Stimulated activated CD8-positive, alpha-beta memory T cell treated with anti-CD3 and anti-CD28 coated beads, Interleukin-7, amount 100 ng/mL, for 4 hours (primary cell): ENCODE measurements at places on chromosomes 12 and 14.

- DNase-seq, result no peak
Observed at GRCh38 chr14:63709589-63709988, 18.3 kb downstream of the SGPP1 start.

DNA sequence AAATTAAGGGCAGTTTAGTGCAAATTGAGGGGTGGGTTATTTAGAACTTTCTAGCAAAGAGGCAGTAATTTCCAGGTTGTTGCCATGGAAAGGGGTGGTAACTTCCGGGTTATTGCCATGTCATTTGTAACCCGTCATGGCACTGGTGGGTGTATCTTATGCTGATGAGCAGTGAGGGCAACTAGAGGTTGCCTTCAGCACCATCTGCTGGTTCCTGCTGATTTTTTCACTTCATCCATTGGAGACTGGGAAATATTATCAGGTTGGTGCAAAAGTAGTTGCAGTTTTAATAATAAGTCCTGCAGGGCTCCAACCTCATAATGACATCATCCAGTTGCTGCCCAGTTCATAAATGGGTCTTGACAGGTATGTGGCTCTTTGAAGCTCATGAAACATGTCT lies 24.4 kb upstream of the SERPINA4 start:
- no peak for DNase-seq

DNA sequence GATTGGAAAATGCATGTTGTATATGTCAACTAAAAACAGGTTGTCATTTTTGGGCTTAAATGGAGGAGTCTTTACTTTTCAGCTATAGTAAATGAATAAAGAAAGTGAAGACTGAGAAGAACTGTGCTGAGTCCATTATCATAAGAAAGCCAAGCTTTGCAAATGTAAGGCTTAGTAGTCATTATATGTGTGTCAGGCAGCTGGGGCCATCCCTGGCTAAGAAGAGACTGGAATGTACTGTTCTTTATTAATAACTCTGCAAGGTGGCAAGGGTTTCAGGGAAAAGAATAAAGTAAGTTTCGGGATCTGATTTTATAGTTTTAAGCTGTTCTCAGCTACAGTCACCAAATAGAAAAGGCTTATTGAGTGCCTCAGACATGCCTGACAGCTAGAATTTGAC lies 48.7 kb downstream of the SRGAP1 start:
- DNase-seq, result no peak

- DNase-seq, result no peak
Observed at GRCh38 chr12:93090731-93091172, 161.7 kb upstream of the EEA1 start.

DNA sequence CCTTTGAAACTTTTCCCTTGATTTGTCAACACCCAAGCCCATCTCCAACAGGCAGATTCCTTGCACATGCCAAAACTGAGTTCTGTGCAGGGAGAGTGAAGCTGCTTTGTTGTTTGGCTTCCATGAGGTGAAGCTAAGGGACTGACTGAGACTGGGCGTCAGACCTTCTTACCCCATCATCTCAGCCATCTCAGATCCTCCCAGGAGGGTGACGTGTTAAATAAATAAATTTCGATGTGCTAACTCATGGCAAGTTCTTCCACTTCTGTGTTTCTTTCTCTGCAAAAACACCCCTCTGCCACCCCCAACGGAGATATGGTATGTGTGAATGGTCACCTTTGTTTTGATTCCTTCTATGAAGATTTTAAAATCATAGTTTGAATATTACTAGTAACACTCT lies 17.8 kb downstream of the UTP20 start:
- DNase-seq, result no peak

DNA sequence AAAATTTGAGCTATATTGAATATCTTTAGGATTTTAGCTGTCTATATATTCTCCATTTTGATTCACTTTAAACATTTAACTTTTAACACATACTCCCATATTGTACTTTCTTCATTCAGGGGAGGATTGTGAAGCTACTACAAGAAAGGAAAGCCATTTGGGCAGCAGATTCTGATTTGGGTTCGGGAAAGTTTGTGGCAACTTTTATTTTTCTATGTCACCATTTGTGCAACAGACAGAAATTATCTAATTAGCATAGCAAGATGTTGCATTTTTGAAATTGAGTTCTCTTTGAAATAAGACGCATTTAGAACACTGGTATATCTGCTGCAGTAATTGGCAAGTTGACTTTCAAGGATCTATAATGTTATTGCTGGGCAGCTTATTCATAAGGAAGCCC lies 134.3 kb downstream of the KICS2 start:
- no peak for DNase-seq

- DNase-seq, result no peak
Observed at GRCh38 chr12:53729644-53730043, 2.4 kb upstream of the CALCOCO1 start.

GRCh38 chr12:70068743-70069142 lies 174.5 kb upstream of the CNOT2 start:
- DNase-seq, result no peak

GRCh38 chr14:60488175-60488574 lies 2.3 kb upstream of the C14orf39 start:
- DNase-seq, result no peak

DNA sequence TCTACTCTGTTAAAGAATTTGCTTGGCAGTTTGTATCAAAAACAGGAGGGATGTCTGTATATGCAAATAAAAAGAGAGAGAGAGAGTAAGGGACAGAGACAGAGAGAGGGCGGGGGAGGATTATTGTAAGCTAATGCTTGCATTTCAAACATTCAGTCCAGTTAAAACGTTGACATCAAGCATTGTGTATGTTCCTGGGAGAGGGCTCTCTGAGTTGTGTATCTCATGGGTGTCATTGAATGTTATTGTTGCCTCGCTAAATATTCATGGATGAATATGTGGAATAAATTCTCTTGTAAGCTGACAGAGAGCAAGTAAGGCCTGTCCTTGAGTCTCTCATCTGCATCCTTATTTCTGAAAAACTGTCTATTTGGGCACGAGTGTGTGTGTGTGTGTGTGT lies 78.8 kb upstream of the VRK1 start:
- DNase-seq, result no peak

- DNase-seq, result no peak
Observed at GRCh38 chr12:267581-268482, 5.2 kb upstream of the SLC6A13 start.

DNA sequence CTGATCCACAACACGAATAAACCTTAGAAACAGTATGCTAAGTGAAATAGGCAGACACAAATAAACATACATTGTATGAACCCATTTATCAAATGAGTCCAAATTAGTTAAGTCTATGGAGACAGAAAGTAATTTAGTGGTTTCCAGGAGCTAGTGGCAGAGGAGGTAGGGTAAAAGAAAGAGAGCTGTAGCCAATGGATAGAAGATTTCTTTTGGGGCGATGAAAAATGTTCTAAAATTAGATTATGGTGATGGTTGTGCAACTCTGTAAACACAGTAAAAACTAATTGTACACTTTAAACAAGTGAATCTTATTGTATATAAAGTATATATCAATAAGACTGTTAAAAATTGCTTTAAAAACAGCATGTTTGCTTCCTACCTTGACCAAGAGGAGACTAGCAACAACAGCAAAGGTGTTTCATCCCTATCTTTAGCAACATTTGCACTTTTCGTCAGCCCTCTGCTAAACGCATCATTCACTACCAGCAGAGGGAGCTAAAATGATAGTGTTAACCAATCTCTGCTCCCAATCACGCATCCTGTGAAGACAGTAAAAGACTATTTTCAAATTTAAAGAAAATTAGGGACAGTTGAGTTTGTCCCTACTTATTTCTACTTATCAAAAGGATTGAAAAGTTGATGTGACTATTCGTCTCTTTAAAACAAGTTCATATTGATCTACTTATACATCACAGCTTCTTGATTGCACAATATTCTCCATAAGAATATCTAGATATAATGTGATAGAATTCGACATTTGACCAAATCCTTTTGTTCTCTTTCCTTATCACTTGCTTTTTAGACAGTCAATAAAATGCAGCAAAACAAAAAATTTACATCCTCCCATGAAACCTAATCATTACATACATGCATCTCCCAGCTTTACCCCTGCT lies 24.0 kb upstream of the LGR5 start:
- no peak for DNase-seq

GRCh38 chr12:6934110-6934509 lies 6.4 kb downstream of the ATN1 start:
- DNase-seq, result no peak

GRCh38 chr12:104742551-104743201 lies 215.4 kb downstream of the SLC41A2 start:
- no peak for DNase-seq

DNA sequence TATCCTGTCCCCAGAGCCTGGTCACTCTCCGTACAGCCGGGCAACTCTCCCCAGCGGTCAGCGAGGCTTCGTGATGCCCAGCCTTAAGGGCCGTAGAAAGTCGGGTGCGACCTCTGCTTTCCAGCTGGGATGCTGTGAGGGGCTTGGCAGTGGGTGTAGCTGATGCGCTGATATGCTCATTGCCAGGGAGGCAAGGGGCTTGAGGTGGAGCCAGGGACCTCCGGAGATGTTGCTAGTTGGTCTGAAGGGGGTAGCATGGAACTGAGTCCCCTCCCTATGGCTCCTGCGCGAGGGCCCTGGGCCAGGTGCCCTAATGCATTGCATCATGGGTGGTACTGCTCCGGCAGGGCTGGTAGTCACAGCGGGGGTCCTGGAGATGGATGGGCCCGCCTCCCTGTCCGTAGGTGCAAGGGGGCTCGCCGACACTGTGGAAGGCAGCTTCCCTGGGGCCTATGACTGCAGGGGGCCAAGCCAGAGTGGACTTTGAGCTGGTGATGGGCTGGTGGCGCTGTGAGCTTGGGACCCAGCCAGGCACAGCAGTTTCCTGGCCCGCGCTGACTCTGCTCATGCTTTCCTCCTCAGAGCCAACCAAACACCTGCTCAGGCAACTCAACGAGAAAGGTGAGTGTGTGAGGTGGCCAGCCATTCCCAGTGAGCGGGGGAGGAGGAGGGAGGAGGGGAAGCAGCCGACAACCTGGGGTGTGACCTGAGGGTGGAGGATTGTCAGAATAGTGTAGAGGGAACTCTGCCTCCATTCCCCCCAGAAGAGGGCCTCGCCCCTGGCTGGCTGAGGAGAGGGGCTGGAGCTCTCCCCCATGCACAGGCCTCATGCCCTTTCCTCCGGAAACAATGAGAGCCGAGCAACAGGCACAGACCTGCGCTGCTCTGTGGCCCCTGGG lies 32.3 kb downstream of the PLEKHG3 start:
- no peak for DNase-seq

- DNase-seq, result no peak
Observed at GRCh38 chr12:570921-571794, 92.1 kb downstream of the NINJ2 start.

DNA sequence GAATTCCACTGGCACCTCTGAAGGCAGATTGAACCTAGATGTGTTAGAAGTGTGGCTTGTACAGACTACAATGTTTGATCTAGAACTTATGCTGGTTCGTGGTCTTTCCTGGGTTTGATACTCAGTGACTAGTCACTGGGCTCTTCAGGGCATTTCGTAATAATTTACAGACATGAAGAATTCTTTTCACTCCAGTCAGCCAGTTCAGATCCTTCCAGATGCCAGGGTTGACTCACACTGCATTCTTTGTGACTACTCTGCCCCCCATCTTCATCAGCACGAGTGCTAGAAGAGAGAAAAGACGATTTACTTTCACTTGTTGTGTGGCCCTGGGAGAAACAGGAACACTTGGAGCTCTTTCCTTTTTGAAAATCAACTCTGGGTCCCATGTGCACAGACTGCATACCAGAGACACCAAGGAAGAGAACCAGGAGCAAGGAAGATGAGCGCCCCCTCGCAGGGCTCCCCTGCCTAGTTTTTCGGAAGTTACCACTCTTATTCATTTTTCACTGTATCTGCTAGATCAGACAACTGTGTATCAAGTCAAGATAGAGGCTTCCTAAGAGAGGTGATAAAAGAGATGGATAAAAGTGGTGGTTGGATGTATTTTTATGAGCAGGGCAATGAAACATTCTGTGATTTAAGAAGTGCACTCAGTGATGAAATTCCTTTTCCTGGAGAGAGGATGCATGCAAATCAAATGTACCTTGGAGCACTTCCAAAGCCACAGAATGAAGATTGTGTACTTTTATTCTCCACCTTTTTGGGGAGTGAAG lies 33.5 kb upstream of the EVL start:
- DNase-seq, result no peak
